ENCODE measurements at places on chromosomes 5 and 9. TPM values are rescaled to one million over a fixed set of nuclear protein-coding genes. Genes with fewer than 3 reads are reported as not detected.

CATSPER3 gene
- total RNA-seq: 1.1 TPM

RASEF gene
- 51.1 TPM for total RNA-seq

ANXA2R gene
- total RNA-seq: 1.0 TPM

ARHGEF37 gene
- total RNA-seq: 23.5 TPM

DMRT3 gene
- total RNA-seq: not detected

C9orf153 gene
- not detected for total RNA-seq

MIGA2 gene
- 71.3 TPM for total RNA-seq

LCN9 gene
- not detected for total RNA-seq

C9orf50 gene
- not detected for total RNA-seq

SHC3 gene
- total RNA-seq: 0.27 TPM

CAMK2A gene
- 0.21 TPM for total RNA-seq

SPIN1 gene
- 57.5 TPM for total RNA-seq

SELENOP gene
- total RNA-seq: 2,399 TPM

SDHA gene
- 331 TPM for total RNA-seq
